Jurkat, Clone E6-1 (cell line): ENCODE measurements at places on chromosomes 6 and 20.

- DNase-seq, result no peak
Measured at GRCh38 chr6:112833581-112834131, 486.5 kb downstream of the RFPL4B start.

GRCh38 chr6:111231090-111231459, 143.8 kb downstream of the SLC16A10 start:
- no peak for DNase-seq

GRCh38 chr20:47968541-47969310, 183.4 kb upstream of the SULF2 start:
- DNase-seq, result no peak

GRCh38 chr6:117275205-117275604, 9.8 kb downstream of the VGLL2 start:
- no peak for DNase-seq

DNA sequence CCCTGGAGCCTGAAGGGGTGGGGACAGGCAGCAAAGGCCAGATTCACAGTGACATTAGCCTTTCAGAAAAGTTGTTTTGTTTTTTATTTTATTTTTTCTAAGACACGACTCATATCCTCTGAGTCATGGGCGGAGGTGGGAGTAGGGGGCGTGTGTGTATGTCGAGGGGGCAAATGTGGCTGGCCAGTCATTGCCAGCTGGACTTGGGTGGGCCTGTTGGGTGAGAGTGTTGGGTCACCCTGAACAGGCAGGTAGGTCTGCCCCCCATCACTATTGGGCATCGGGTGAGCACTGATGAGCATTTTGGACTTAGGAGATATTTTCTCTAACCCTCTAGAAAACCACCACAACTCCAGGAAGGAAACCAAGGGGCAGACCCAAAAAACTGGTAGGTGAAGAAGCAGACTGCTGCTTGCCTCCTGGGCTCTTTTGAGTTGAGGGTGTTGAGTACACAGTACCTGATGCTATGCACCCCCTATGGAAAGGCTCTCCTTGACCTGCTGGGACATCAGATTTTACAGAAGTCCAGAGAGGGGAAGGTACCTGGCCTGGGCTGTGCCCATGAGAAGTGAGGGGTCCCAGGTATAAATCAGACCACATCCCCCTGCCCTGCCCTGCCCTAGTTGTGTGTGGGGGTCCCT, 5.6 kb downstream of the SMIM29 start:
- DNase-seq, result no peak

- DNase-seq, result no peak
Measured at GRCh38 chr6:113381959-113382358, 475.2 kb upstream of the MARCKS start.

DNA sequence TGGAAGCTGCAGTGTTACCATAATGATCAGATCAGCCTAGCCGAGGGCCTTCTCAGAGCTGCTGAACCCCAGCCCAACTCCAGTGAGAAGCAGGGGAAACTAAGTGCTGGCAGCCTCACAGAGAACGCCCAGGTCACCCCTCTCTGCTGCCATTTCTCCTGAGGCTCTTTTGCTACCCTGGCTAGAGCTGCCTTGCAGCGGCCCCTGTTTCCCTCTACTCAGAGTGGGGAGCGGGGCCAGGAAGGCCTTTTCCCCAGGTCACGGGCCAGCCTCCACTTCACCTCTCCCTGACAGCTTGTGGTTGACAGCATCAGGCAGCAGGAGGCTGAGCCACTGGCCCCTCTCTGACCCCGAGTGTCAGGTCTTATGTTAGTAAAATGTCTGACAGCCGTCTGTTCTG, 22.7 kb downstream of the ACTR5 start:
- no peak for DNase-seq

DNA sequence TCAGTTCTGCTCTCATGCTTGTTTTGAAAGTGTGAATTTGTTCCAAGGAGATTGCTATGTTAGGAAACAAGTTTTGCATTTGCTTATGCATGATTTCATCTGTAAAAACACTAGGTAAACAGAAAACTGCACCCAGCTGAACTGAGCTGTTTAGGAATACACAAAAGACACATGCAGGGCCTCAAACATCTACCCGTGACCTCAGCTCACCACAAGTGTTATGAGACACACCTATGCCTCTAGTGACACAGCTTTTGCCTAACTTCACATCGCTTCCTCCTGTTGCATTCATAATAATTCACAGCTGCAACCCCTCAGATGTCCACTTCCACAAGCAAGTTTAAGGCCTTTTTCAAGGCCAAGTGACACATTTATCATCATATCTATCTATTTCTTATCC, 98.0 kb upstream of the SLC24A3 start:
- no peak for DNase-seq

GRCh38 chr20:15848995-15849610, 724.1 kb downstream of the KIF16B start:
- no peak for DNase-seq

- no peak for DNase-seq
Measured at GRCh38 chr20:47137231-47137870, 219.1 kb downstream of the ZMYND8 start.

GRCh38 chr6:162363757-162364156, 363.8 kb downstream of the PRKN start:
- no peak for DNase-seq

GRCh38 chr20:36439040-36439730, 102.1 kb upstream of the MYL9 start:
- DNase-seq, result peak; percentile 34

DNA sequence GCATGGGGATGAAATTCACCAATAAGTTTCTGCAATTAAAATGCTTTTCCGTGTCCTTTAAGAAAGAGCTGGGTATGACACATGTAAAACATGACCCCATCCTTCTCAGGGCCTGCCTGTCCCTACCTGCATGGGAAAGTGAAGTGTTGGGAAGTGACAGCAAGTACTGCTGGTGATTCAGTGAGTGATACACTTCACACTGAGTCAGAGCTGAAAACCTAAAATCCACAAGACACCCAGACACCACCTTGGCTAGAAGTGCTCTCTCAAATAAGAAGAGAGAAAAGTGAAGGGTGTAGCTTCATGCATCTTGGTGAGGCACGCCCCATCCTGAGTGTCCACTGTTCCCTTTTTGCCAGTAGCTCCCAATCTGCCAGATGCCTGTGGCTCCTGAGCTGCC, 3.3 kb downstream of the RAB22A start:
- no peak for DNase-seq

DNA sequence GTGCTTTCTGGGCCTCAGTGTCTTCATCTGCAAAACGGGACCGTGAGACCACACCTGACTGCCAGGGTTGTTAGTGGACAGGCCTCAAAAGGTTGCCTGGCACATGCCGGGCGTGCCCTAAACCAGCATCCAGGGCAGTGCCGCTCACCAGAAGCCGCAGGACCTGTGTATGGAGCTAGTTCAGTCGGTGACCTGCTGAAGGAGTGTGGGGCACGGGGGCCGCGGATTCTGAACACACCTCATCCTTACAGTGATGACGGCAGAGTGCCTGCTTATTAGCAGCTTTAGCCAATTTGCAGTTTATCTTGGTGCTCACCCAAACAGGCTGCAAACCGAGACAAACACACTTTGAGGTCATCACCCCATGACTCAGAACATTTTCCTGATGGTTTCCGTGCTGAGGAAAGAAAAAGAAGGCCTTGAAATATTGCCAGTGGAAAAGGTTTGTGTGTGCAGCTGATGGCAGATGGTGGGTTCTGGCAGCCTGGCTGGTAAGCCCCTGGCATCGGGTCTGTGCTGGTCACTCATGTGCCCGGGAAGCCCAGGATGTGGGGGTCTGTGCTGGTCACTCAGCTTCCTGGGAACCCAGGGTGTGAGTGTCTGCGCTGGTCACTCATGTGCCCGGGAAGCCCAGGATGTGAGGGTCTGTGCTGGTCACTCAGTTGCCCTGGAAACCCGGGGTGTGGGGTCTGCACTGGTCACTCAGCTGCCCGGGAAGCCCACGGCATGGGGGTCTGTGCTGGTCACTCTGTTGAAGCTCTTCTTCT, 153.8 kb downstream of the ERMARD start:
- no peak for DNase-seq

DNA sequence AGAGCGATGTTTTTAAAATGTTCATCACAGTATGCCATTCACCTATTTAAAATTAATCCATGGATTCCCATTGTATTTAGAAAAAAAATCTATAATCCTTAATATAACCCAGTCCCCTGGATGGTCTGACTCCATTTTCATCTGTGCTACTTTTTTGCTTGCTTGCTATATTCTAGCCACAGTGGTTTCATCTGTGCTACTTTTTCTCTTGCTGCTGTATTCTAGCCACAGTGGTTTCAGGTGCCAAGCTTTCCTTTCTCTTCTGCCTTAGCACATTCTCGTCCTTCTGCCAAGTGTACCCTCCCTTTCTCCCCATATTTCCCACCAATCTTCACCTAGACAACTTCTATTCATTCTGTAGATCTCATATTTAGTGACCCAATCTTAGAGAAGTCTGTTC, 33.3 kb upstream of the SOX4 start:
- no peak for DNase-seq

DNA sequence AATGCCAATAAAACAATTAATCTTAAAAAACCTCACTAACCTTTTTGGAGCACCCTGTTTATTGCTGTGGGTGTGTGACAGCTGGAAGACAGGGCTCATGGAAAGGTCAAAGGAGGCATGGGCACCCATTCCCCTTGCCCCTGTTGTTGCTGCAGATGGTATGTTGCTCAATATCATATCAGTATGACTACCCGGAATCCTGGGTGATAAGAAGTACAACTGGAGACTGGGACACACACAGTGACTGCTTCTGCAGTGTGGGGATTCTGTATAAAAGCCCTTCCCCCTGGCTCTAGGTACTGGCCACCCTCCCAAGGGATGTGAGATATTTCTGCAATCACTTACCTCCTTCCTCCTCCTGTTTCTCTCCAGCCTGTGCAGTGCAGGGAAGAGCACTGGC, 47.3 kb upstream of the IL20RA start:
- no peak for DNase-seq

- no peak for DNase-seq
Measured at GRCh38 chr6:148214667-148215066, 128.0 kb upstream of the SASH1 start.

DNA sequence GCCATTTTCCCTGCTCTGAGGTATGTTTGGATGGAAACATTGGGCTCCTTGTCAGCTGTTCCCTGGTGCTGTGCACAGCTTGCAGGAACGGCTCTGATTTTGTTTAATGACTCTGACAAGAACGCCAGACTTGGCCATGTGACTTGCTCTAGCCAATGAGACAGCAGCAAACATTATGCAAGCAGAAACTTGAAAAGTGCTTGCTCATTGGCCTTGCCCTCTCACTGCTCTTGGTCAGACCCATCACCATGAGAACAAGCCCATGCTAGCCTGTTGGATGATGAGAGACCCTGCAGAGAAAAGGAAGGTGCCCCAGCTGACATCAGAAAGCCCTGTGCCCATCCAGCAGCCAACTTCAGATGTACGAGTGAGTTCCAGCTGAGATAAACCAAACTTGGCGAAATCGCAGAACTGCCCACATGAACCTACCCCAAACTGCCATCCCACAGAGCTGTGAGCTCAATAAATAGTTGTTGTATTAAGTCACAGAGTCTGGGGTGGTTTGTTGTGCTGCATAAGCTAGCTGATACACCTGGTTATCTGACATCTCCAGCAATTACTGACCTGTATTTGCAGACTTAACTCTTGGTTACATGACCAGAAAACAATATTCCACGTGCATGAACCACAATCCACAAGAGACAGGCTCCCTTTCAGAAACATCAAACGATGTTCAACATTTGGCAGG, 96.9 kb downstream of the JPH2 start:
- DNase-seq, result peak; percentile 57

DNA sequence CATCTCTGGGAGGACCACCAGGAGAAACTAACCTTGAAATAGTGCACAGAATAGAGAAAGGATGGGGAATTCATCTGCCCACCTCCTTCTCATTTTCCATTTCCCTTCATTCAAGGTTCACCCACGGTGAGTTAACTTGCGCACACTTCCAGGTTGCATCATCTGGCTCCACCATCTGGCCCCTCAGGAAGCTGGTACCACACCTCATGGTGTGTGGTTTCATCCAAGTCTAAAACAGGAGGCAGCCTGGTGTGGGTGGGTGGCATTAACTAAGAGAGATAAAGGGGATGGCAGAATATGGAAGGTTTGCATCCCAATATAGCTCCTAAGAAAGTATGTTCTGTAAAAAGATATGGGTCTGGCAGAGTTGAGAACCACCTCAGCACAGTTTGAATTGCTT, 3.8 kb downstream of the ZNF334 start:
- peak; percentile 9 for DNase-seq

DNA sequence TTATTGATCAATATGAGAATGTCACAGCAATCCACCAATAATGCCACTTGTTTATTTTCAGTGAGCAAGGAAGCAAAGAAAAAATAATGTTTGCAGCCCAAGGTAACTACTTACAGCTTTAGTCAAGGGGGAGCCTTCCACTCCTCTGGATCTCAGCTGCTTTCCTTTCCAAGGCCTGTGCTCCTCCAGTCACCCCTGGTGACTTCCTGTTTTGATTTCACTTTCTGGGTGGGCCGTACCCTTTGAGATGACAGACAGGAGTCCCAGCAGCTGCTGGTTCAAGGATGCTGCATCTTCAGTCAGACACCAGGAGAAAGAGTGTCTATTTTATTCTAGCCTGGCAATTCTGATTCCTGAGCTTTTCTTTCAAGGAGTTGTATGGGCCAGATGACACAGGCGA, 5.6 kb upstream of the VNN2 start:
- peak; percentile 29 for DNase-seq

- no peak for DNase-seq
Measured at GRCh38 chr6:117206944-117207687, 58.2 kb upstream of the VGLL2 start.

- DNase-seq, result no peak
Measured at GRCh38 chr20:43536817-43537440, 21.9 kb upstream of the SGK2 start.

GRCh38 chr6:143992285-143992684, 15.8 kb downstream of the PLAGL1 start:
- DNase-seq, result no peak

GRCh38 chr6:116251568-116252384, 2.1 kb downstream of the TSPYL4 start:
- no peak for DNase-seq

DNA sequence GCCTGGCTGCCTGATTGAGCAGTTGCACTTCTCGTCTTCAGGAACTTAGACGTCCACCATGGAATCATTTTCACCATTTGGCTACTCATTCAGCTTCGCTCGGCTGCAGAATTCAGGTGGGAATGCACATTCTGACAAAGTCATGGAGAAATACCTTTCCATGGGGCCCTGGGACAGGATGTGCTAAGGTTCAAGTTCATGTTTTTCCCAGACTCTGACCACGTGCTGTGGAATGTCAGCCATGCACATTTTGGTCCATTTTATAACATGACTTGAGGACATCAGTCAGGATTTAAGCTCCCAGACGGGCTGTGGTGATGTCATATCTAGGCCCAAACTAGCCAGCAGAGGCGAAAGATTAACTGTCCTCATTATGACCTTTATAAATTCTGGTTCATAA, 205.3 kb downstream of the TBXT start:
- DNase-seq, result no peak
